Trophoblast cell (in vitro differentiated cells and primary cell): ENCODE measurements at places on chromosomes 6 and 20.

DNA sequence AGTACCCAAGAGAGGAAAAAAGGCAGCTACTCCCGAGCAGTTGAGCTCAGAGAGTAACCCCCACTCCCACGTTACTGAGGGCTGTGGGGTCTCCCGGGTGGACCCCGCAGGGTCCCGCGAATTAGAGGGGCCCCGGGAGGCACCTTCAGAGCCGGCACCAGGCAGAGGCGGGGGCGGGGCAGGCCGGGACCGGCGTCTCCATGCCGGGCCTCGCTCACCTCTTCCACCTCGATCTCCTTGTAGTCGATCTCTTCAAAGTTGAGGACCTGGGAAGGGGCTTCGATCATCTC, 381 bp downstream of the MAP3K7 start:
- no peak for DNase-seq

DNA sequence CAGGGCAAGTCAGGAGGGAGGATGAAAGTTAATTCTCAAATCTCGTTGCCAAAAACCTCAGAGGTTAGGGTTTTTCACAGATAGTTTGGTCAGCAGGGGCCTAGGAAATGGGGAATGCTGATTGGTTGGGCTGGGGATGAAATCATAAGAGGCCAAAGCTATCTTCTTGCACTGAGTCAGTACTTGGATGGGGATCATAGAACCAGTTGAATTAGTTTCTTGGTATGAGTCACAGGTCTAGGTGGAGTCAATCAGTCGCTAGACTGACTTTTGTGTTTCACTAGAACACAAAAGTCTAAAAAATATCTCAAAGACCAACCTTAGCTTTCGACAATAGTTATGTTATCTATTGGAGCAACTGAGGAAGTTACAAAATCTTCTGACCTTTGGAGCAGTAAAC, 368.5 kb downstream of the TBC1D32 start:
- DNase-seq = no peak

DNA sequence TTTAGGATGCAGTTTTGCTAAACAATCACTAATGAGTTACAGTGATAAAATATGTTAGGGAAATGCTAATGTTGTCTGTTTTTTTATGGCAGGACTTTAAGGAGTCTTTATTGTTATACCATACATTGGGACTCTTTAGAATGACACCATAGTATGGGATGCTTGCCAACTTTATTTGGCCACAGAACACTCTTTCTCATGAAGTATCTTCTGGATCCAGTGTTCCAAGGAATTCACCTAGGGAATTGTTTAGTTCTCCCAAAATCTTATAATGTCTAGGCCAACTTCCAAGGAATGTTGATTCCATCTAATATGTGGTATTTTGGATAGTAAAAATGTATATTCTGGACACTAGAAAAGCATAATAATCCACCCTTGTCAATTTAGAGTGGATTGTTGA, 3.3 kb downstream of the RIN2 start:
- no peak for DNase-seq

- no peak for DNase-seq
Observed at GRCh38 chr6:81241126-81242041, 511.1 kb downstream of the TENT5A start.

DNA sequence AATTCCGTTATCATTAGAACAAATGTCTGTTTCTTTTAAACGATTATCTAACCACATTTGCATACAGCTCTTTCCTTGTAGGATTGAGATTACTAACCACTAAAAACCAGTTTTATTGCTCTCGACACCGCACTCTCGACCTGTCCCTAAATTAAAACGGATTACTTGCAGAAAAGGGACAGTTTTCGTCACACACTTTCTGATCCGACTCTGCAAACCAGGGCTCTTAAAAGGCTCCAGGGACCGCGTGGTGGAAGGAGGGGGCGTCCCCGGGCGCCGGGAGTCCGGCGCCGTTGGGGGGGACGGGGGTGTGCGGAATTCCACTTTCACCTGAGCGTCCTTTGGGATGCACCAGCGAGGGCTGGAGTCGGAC, 731 bp downstream of the MAK start:
- DNase-seq = no peak

- DNase-seq = no peak
Observed at GRCh38 chr6:126181173-126181741, 158.7 kb upstream of the CENPW start.

DNA sequence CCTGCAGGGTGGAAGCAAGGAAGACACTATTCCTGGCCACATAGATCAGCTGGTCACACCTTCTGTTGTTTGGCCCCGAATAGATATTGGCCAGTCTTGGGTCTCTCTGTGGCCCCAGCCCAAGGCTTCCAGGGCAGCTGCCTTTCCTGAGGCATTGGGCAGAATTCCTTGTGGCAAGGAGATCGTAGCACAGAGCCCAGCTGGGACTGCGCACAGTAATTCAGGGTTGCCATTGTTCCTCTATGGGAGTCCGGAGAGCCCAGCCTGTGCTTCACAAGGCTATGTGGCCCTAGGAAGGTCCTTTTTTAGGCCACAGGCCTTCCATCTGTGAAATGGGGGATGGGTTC, 6.9 kb downstream of the SGK2 start:
- DNase-seq = no peak

DNA sequence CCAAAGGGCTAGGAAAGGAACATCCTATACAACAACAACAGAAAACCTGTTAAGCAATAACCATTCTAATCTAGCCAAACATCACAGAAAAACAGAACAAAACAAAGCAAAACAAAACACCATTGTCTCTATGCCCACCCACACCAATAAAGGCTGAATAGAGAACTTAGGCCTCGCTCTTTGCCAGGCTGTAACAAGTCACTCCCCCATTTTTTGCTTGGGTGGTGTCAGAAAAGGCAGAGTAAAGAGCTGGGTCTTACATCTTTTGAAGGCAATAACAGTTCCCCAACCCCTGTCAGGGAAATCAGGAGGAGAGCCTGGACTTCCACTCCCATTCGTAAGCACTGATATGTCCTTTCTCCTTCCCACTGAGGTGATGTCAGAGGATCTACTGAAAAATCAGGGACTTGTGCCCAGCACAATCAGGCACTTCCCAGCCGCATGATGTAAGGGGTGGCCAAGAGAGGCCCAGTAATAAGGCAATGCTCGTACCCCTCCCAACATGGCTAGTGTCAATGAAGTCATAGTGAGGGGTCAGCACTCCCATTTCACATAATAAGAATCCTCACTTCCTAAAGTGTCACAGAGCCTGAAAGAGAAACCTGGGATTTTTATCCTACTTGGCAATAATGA, 31.0 kb downstream of the THEMIS start:
- DNase-seq = no peak

- no peak for DNase-seq
Observed at GRCh38 chr20:48260129-48260756, 475.0 kb upstream of the SULF2 start.

DNA sequence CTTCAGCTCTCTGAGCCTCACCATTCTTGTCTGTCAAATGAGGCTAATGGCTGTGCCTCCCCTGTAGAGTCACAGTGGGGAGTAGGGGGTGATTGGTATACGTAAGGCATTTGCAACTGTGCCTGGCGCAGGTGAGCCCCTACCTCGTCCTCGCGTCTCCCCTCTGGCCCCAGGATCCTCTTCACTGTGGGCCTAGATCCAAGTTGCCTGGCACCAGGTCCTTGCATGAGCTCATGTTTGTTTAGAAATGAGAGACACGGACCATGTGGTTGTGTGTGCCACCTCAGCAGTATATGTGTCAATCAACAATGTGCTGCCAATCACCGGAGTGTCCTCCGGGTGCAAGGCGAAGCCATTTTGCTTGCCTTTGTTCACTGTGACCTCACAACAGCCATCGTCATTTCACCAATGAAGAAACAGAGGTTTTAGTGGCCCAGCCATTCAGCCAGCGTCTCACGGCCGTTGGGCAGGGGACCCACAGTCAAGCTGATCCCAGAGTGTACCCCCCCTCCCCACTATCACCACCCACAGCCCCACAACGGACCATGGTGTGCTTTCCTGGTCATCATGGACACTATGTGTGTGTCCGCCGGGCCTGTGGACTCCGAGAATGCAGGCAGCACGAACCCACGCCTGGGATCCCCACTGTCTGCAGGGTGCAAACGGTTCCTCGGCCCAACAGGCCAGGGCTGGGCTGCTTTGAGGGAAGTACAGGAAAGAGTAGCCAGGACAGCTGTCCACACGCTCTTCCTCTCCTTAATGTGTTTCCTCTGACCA, 35.9 kb upstream of the STX16 start:
- no peak for DNase-seq

DNA sequence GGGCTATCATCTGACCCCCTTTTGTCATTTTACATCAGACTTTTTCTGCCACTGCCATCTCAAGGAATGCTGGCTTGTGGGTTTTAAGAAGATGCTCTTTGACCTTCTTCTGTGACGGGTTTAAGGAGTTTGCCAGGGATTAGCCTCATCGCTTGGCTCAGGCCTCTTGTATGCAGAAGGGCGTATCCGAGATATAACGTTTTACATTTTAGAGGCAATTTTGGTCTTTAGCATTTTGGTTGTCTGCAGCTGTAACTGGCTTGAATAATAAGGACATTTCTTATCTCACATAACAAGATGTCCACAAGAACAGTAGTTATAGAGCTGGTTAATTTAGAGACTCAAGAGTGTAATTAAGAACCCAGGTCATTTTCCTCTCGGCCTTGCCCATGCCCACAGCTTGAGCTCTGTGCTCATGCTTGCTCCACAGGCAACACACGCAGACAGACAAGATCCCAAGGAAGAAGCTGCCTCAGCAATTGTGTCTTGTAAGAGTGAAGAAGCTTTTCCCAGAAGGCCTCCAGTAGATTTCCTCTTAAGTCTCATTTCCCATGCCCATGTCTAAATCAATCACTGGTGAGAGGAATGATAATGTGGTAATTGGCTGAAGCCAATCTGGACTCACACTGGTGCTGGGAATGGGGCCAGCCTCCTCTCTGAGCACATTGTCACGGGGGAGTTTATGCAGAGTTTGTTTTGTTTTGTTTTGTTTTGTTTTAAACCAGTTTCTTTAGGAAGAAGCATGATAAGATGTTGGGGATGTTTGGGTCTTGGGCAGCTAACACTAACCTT, 36.8 kb downstream of the PTCHD4 start:
- DNase-seq = no peak

DNA sequence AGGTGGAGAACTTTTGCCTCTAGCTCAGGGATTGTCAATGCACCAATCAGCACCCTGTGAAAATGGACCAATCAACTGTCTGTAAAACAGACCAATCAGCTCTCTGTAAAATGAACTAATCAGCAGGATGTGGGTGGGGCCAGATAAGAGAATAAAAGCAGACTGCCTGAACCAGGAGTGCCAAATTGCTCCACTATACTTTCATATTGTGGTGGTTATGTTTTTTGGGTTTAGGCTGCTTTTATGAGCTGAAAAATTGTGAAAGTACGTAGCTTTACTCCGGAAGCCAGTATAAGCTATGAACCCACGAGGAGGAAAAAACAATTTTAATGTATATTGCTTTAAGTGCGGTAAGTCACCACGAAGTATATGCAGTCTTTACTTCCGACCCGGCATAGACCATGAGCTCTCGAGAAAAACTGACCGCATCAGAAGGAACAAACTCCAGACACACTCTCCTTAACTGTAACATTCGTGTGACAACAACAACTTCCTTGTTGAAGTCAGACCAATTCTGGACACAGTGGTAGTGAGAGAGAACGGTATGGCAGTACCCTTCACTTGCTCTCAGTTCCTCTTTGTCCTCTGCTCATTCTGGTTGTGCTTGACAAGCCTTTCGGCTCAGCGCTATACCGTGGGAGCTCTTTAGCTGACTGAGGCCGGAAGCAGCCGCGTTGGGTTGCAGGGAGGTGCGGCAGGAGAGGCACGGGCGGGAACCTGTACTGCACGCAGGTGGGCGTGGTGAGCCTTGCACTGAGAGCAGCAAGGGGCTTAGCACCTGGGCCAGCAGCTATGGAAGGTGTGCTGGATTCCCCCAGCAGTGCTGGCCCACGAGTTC, 81.9 kb upstream of the E2F3 start:
- no peak for DNase-seq

- DNase-seq = no peak
Observed at GRCh38 chr6:143747347-143747842, 69.6 kb downstream of the PHACTR2 start.

DNA sequence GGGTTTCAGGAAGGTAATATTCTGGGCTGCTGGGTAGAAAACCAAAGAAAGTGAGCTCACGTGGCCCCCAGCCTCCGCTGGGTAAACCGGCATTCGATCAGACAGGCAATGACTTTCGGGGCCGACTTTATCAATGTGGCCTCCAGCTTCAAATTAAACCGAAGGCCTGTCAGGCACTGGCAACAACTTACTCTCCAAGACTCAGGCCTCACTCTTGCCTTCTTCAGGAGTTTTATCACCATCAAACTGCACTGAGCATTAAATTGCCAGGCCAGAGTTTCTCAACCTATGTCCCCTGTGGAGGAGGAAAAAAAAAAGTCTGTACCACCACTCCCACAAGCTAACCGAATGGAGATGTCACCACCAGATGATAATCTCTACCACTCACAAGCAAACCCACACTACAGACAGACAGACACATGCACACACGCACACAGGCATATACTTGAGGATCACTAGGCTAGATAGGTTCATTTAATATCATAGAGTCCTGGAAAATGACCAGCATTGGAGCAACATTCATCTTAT, 1.1 kb upstream of the MBOAT1 start:
- no peak for DNase-seq

GRCh38 chr20:2624190-2624589, 28.2 kb upstream of the NOP56 start:
- DNase-seq = no peak

GRCh38 chr6:156794546-156795354, 17.6 kb downstream of the ARID1B start:
- DNase-seq = peak; percentile 10

DNA sequence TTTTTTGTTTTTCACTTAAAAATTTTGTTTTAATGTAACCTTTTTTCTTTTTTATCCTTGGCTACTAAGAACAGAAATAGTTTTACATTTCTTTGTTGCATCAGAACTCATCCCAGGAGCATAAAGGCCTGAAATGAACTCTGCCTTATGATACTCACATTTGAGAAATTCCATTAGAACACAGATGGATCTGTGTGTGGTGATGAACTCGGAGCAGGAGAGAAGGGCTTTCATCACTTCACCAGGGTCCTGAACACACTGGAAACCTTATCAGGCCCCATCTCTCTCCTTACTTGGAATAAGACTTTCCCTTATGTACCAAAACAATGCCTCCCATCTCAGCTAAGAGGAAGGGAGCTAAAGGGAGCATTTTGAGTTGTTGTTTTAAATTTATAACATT, 139.4 kb downstream of the PHF3 start:
- no peak for DNase-seq

DNA sequence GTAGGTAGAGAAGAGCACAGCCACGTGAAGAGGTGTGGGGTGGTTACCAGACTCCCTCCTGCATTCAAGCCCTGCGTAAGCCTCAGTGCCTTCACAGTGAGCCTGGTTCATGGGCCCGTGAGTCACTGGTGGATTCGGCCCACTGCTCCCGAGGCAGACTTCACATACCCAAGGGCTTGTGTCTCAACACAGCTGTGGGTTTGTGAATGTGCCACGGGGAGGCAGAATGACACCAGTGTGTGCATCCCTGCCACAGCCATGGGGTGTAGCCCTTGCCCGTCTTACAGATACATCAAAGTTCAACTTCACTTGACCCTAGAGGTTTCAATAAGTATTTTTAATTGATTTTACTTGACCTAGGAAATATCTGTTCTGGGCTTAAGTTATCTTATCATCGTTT, 108.5 kb downstream of the MAP3K4 start:
- DNase-seq = peak; percentile 47
